A673 (cell line): ENCODE measurements at places on chromosomes 3 and 15. TPM values are rescaled to one million over a fixed set of nuclear protein-coding genes. Genes with fewer than 3 reads are reported as not detected.

DNA sequence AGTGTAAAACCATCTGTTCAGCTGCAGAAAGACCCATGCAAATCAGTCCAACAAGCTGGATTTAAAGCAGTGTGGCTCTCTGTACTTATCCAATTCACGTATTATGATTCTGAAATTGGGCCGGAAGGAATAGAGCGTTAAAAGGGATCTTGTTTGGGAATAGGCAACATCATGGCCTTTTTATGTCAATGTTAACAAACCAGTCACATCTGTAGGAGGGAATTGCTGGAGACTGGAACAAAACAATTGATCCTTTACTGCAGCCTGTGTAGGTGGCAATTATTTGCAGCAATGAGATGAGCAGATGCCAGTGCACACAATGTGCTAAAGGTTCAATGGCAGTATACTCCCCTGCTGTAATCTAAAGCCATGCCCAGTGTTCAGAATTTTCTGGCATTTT lies 887.4 kb upstream of the ROBO1 start:
- H3K27ac ChIP-seq: no peak overlapping the region
- DNase-seq: no peak
- H3K27me3 ChIP-seq: no peaks in the 10 kb centered on the region
- H3K36me3 ChIP-seq: no peaks in the 10 kb centered on the region

GRCh38 chr3:38334142-38335055 lies 12.2 kb upstream of the XYLB start:
- no peak overlapping the region for H3K4me3 ChIP-seq
- H3K27me3 ChIP-seq: no peaks in the 10 kb centered on the region
- H3K27ac ChIP-seq: no peak overlapping the region
- H3K4me1 ChIP-seq: no peaks in the 10 kb centered on the region

GRCh38 chr3:8538913-8539312 lies 37.3 kb downstream of the LMCD1 start:
- no peaks in the 10 kb centered on the region for H3K36me3 ChIP-seq
- no peak for DNase-seq
- no peaks in the 10 kb centered on the region for H3K4me1 ChIP-seq
- no peaks in the 10 kb centered on the region for H3K27me3 ChIP-seq

DNA sequence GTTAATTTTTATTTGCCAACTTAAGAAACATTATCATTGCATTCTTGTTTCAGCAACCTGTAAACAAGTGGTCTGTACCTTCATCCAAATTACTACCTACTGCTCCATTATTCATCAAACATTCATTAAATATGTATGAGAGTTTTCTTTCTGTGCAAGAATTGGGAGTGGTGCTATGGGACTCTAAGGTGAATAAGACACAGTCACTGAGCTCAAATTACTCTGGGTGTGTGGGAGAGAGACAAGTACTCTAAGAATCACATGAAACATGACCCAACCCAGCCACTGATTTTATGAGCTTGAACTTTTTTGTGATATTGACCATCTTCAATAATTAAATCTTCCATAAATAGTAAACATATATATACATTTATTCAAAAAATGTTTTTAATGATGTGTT lies 227.2 kb upstream of the TP63 start:
- peak overlapping the region; percentile 11 for H3K4me3 ChIP-seq
- no peak for DNase-seq
- no peaks in the 10 kb centered on the region for H3K27me3 ChIP-seq
- H3K27ac ChIP-seq: no peak overlapping the region

GRCh38 chr3:54773271-54773670 lies 154.6 kb downstream of the LRTM1 start:
- H3K27ac ChIP-seq: no peak overlapping the region
- no peak overlapping the region for H3K4me3 ChIP-seq
- no peaks in the 10 kb centered on the region for H3K4me1 ChIP-seq
- DNase-seq: no peak
- H3K27me3 ChIP-seq: no peaks in the 10 kb centered on the region

GRCh38 chr15:78387246-78388037 lies 47.3 kb downstream of the CRABP1 start:
- no peak overlapping the region for H3K4me3 ChIP-seq
- no peaks in the 10 kb centered on the region for H3K36me3 ChIP-seq
- H3K27me3 ChIP-seq: peaks cover 4% of the 10 kb centered on the region

- H3K27ac ChIP-seq: no peak overlapping the region
- no peaks in the 10 kb centered on the region for H3K4me1 ChIP-seq
- no peak overlapping the region for H3K4me3 ChIP-seq
- no peak for DNase-seq
- H3K36me3 ChIP-seq: no peaks in the 10 kb centered on the region
These were observed 226.0 kb upstream of the CHRM5 start for GRCh38 chr15:33742306-33742705.

GRCh38 chr3:60594025-60594424 lies 657.2 kb downstream of the FHIT start:
- no peaks in the 10 kb centered on the region for H3K27me3 ChIP-seq
- H3K4me1 ChIP-seq: no peaks in the 10 kb centered on the region
- DNase-seq: no peak
- no peak overlapping the region for H3K4me3 ChIP-seq
- H3K36me3 ChIP-seq: no peaks in the 10 kb centered on the region

- no peak overlapping the region for H3K4me3 ChIP-seq
- no peak overlapping the region for H3K27ac ChIP-seq
- peaks cover 3% of the 10 kb centered on the region for H3K4me1 ChIP-seq
- H3K27me3 ChIP-seq: no peaks in the 10 kb centered on the region
These were observed 4.2 kb downstream of the ABTB1 start for GRCh38 chr3:127676921-127677351.

GRCh38 chr3:177133860-177134815 lies 63.1 kb downstream of the TBL1XR1 start:
- peak overlapping the region; percentile 13 for H3K27ac ChIP-seq
- H3K27me3 ChIP-seq: no peaks in the 10 kb centered on the region
- H3K4me3 ChIP-seq: no peak overlapping the region
- H3K4me1 ChIP-seq: peaks cover 20% of the 10 kb centered on the region

DNA sequence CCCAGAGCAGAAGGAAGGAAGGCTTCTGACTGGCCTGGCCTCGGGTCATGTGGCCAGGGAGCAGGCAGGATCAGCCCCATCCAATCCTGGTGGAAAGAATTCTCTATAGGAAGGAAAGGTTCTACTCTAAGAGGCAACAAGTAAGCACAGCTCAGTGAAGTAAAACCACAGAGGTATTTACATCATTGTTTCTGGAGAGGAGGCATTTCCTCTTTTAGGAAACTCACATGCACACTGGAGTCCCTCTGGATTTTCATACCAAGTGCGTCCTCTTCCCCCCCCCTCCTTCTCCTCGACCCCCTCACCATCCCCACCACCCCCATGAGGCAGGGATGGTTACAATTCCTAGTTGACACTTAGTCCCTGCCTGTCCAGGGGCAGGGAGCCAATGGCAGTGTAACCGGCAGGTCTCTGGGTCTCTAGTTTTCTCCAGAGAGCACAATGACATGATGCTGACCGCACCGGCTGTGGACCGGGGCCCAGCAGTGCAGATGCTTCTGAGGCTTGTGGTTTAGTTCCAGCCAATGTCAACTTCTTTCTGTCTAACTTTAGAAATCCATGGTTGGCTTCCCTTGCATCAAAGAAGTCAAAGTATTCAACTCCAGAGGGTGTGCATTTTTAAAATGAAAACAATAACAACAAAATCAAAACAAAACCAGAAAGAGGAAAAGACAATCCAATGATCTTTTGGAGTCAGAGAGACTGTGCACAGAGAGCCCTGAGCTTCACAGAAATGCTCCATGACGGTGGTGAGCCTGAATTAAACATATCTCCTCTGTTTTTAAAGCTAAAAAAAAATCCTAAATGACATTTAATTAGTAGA lies 230.3 kb upstream of the TLE3 start:
- no peak overlapping the region for H3K4me3 ChIP-seq
- no peaks in the 10 kb centered on the region for H3K36me3 ChIP-seq
- peaks cover 18% of the 10 kb centered on the region for H3K4me1 ChIP-seq
- no peaks in the 10 kb centered on the region for H3K27me3 ChIP-seq
- no peak for DNase-seq

- H3K4me3 ChIP-seq: no peak overlapping the region
- no peaks in the 10 kb centered on the region for H3K4me1 ChIP-seq
- H3K27ac ChIP-seq: no peak overlapping the region
These were observed 178.4 kb downstream of the ATP10A start for GRCh38 chr15:25684521-25685431.

DNA sequence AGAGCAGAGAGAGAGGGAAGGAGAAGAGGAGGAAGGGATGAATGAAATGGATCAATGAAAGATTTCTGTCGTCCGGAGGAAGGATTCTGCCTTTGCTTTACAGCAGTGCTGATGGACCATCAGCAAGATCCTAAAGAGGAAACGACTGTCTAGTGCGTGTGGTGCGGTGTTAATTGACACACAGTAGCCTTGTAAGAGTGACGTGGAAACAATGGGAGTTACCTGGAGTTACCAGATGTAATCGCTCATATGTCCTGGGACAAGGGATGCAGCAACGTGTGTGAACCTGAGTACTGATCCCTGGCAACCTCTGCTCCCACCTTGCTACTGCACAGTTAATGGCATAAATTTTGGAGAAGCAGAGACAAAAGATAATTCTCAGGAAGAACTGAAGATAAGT lies 62.6 kb upstream of the TPRG1 start:
- no peaks in the 10 kb centered on the region for H3K27me3 ChIP-seq
- H3K27ac ChIP-seq: no peak overlapping the region
- H3K4me1 ChIP-seq: no peaks in the 10 kb centered on the region
- no peak overlapping the region for H3K4me3 ChIP-seq
- no peaks in the 10 kb centered on the region for H3K36me3 ChIP-seq
- no peak for DNase-seq

DNA sequence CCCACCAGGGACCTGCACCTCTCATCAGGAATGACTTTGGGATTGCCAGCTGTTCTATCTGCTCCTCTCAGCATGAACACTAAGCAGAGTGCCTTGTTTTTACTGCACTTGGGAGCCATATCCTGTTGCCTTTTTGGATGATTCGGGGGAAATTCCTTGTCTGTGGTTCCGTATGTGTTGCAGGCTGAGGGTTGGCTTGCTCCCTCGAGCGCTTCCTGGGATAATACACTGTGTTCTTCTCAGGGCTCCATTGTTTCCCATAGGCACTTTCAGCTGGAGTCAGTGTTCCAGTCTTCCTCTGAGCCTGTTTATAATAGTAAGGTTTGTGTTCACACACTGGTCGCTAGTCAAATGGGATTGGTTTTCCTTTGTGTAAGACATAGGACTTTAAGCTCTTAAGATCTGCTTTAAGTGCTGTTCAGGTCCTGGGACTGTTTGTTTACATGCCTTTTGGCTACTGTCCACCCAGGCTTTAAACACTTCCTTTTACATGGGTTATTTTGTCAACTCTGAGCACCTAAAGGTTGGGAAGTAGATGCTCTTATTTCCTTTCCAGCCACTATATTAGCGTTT lies 23.4 kb downstream of the BOC start:
- no peaks in the 10 kb centered on the region for H3K36me3 ChIP-seq
- no peak overlapping the region for H3K4me3 ChIP-seq
- no peak for DNase-seq
- no peak overlapping the region for H3K27ac ChIP-seq
- H3K4me1 ChIP-seq: peaks cover 4% of the 10 kb centered on the region
- H3K27me3 ChIP-seq: no peaks in the 10 kb centered on the region

- H3K4me1 ChIP-seq: peaks cover 10% of the 10 kb centered on the region
- H3K4me3 ChIP-seq: peak overlapping the region; percentile 77
- peak overlapping the region; percentile 79 for H3K27ac ChIP-seq
- peaks cover 44% of the 10 kb centered on the region for H3K36me3 ChIP-seq
- DNase-seq: no peak
These were observed 939 bp downstream of the PPIB start for GRCh38 chr15:64161688-64162477.

DNA sequence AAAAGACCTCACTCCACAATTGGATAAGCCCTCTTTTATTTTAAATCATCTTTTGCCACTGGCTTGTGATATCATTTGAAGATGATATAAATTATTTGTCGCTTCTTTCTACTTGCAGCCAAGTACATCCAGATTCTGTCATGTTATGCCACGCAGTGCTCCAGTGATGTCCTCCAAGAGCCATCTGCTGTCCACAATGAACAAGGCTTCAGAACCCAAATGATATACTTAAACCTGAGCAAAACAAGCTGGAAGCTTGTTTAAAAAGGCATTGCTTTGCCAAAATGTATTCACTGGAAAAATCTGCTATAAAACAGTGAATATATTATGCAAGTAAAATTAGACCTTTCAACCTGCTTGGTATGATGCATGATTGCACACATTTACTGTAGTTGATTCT lies 58.8 kb upstream of the ARL6 start:
- no peaks in the 10 kb centered on the region for H3K4me1 ChIP-seq
- no peaks in the 10 kb centered on the region for H3K27me3 ChIP-seq
- no peak overlapping the region for H3K27ac ChIP-seq

DNA sequence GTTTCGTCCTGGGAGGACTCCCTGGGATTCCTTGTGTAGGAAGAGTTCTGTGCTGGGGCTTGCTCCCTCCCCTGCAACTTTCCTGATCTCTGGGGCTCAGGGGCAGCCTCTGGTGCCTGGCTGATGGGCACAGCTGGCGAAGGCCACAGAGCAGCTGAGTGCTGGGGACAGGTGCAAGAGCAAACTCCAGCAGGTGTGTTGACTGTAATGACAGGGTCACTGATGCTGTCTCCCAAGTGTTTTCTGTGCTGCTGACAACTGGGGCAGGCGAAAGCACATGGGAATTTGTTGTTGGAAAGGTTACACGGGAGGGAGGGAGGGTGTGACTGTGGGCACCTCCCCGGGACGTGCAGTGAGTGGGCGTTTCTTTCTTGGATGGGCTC lies 21.6 kb downstream of the CPN2 start:
- peaks cover 35% of the 10 kb centered on the region for H3K4me1 ChIP-seq
- H3K27me3 ChIP-seq: no peaks in the 10 kb centered on the region

- H3K27me3 ChIP-seq: no peaks in the 10 kb centered on the region
- peak overlapping the region; percentile 58 for H3K4me3 ChIP-seq
- peaks cover 66% of the 10 kb centered on the region for H3K4me1 ChIP-seq
- H3K36me3 ChIP-seq: no peaks in the 10 kb centered on the region
- peak overlapping the region; percentile 54 for H3K27ac ChIP-seq
- DNase-seq: no peak
These were observed 160.4 kb upstream of the CGNL1 start for GRCh38 chr15:57215881-57216280.

GRCh38 chr3:13794322-13794721 lies 85.5 kb downstream of the WNT7A start:
- no peak for DNase-seq
- H3K27me3 ChIP-seq: peaks cover 16% of the 10 kb centered on the region
- no peaks in the 10 kb centered on the region for H3K36me3 ChIP-seq
- H3K27ac ChIP-seq: no peak overlapping the region
- no peaks in the 10 kb centered on the region for H3K4me1 ChIP-seq
- H3K4me3 ChIP-seq: no peak overlapping the region

- H3K27me3 ChIP-seq: no peaks in the 10 kb centered on the region
- H3K27ac ChIP-seq: no peak overlapping the region
- H3K4me3 ChIP-seq: no peak overlapping the region
- no peaks in the 10 kb centered on the region for H3K36me3 ChIP-seq
These were observed 266.5 kb upstream of the CADM2 start for GRCh38 chr3:84692261-84692660.

GRCh38 chr3:151439652-151440125 lies 21.2 kb downstream of the IGSF10 start:
- no peak overlapping the region for H3K4me3 ChIP-seq
- H3K4me1 ChIP-seq: peaks cover 22% of the 10 kb centered on the region
- H3K27ac ChIP-seq: peak overlapping the region; percentile 34
- DNase-seq: peak; percentile 90
- H3K27me3 ChIP-seq: no peaks in the 10 kb centered on the region

MESP2 gene
- total RNA-seq: 0.26 and 0.81 TPM in 2 replicates

STXBP5L gene
- not detected in 2 replicates for total RNA-seq

TMEM207 gene
- not detected in 2 replicates for total RNA-seq

CRABP1 gene
- total RNA-seq: 57.1 and 61.2 TPM in 2 replicates

HCLS1 gene
- total RNA-seq: 92.4 and 96.9 TPM in 2 replicates

TMEM42 gene
- total RNA-seq: 6.5 and 8.8 TPM in 2 replicates

MYL3 gene
- not detected in 2 replicates for total RNA-seq

STRIT1 gene
- total RNA-seq: not detected in 2 replicates

STOML1 gene
- total RNA-seq: 7.3 and 10.3 TPM in 2 replicates

KLHL40 gene
- total RNA-seq: not detected in 2 replicates
